Natural killer cell treated with Interleukin-12 subunit alpha and Interleukin-12 subunit beta and Interleukin-15 and Interleukin-18, amount 100 ng/mL, for 72 hours (primary cell): ENCODE measurements at places on chromosomes 6 and 20. TPM values are rescaled to one million over a fixed set of nuclear protein-coding genes. Genes with fewer than 3 reads are reported as not detected.

DNA sequence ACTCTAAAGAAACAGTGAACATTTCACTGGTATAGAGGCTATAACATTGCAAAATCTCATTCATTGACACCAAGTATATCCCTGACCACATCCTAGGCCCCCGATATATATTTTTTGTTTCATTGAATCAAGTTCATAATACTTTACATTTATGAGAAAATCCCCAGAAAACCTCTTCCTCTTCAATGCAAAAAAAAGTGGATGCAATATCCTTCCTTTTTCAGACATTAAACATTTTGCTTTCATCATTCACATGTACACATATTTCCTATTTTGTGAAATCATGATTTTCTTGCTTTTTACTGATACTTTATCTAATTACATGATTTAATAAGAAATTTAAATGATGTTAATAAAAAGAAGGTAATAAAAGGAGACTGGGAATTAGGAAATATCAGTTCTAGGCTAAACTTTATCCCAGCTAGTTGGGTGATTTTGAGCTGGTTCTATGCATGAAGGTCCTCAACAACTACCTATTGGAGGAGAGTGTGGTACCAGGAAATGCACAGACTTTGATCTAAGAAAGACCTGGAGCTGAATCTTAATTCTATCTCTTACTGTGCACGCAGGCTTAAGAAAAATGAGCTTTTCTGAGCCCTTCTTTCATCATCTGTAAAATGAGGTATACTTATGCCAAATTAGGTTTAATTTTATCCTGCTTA is 4.9 kb downstream of the SYNE1 start:
- no peaks in the 10 kb centered on the region for H3K36me3 ChIP-seq
- H3K27ac ChIP-seq = peak overlapping the region; percentile 77
- no peak overlapping the region for H3K4me3 ChIP-seq

GRCh38 chr20:22305381-22305780 is 279.0 kb downstream of the FOXA2 start:
- H3K4me1 ChIP-seq = no peaks in the 10 kb centered on the region
- H3K36me3 ChIP-seq = no peaks in the 10 kb centered on the region
- no peak for DNase-seq
- H3K27ac ChIP-seq = no peak overlapping the region

DNA sequence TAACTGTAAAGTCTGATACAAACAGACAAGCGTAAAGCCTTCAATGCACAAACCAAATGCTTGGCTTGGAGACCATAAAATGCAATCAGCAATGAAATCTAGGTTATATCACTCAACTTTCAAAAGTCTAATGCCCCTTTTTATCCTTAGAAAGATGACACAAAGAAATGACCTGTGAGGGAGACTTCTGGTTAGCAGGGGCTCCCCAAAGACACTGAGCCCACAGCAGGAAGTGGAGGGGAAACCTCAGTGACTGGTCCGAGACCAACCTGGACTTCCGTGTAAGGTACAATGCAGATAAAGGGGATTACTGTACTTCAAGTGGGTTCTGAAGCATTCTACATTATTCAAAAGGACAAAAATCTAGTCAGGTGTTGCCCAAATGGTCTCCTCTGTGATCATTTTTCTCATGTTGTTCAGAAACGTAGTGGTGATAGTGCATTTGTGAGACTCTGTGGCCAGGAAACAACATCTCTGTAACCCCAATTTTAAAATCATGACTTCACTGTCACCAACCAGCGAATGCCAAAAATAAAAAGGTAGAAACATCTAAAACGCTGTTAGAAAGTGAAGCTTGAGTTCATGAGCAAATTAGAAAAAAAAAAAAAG is 88.2 kb downstream of the HIVEP2 start:
- H3K4me3 ChIP-seq = peak overlapping the region; percentile 81
- H3K36me3 ChIP-seq = peaks cover 18% of the 10 kb centered on the region
- peaks cover 71% of the 10 kb centered on the region for H3K4me1 ChIP-seq
- peak; percentile 79 for DNase-seq
- H3K27me3 ChIP-seq = no peaks in the 10 kb centered on the region

- H3K27me3 ChIP-seq = peaks cover 12% of the 10 kb centered on the region
- peaks cover 20% of the 10 kb centered on the region for H3K4me1 ChIP-seq
- no peak overlapping the region for H3K4me3 ChIP-seq
- no peak overlapping the region for H3K27ac ChIP-seq
- DNase-seq = peak; percentile 59
Measured at GRCh38 chr6:170093658-170094596, 197.0 kb downstream of the DLL1 start.

GRCh38 chr6:110831405-110831804 is 16.1 kb upstream of the CDK19 start:
- no peak overlapping the region for H3K4me3 ChIP-seq
- no peaks in the 10 kb centered on the region for H3K36me3 ChIP-seq
- H3K27ac ChIP-seq = no peak overlapping the region
- H3K4me1 ChIP-seq = no peaks in the 10 kb centered on the region

- DNase-seq = no peak
- H3K4me1 ChIP-seq = no peaks in the 10 kb centered on the region
- no peak overlapping the region for H3K4me3 ChIP-seq
- H3K27me3 ChIP-seq = no peaks in the 10 kb centered on the region
- H3K36me3 ChIP-seq = no peaks in the 10 kb centered on the region
Measured at GRCh38 chr20:50724851-50725723, 6.3 kb upstream of the PARD6B start.

DNA sequence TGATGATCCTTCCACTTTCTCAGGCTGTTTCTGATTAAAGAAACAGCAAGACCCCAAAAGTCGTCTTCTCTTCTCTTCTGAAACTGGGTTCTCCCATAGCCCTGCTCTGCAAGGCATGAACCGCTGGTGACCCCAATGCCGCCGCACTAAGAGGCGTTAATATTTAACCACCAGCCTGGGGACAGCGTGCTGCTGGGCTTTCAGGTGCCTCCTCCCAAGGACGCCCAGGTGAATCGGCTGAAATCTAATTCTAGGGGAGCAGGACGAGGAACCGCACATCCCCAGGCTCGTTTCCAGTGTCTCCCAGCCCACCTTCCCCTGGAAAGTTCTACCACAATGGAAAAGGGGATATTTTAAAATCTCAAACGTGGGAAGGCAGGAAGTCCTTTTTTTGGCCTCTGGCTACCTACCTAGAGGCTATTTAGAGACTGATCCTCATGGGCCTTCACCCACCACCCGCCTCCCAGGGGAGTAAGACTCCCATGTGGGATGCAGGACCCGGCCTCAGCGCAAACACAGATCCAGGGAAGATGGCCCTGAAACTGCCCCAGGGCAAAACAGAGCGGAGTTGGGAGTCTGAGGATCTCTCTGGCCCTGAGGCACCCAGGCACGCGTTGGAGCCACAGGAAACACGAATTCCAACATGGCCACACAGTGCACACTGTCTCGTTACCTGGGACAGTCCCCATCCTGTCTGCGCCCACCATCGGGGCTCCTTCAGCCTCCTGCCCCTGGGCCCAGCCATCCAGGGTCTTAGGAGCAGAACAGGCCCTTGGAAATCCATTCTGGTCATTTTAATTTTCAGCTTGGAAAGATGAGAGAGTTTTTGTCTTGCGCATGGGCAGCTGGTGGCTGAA is 56.2 kb downstream of the BMP7 start:
- no peaks in the 10 kb centered on the region for H3K36me3 ChIP-seq
- no peak overlapping the region for H3K4me3 ChIP-seq
- peak; percentile 15 for DNase-seq
- H3K4me1 ChIP-seq = peaks cover 6% of the 10 kb centered on the region
- peaks cover 16% of the 10 kb centered on the region for H3K27me3 ChIP-seq

DNA sequence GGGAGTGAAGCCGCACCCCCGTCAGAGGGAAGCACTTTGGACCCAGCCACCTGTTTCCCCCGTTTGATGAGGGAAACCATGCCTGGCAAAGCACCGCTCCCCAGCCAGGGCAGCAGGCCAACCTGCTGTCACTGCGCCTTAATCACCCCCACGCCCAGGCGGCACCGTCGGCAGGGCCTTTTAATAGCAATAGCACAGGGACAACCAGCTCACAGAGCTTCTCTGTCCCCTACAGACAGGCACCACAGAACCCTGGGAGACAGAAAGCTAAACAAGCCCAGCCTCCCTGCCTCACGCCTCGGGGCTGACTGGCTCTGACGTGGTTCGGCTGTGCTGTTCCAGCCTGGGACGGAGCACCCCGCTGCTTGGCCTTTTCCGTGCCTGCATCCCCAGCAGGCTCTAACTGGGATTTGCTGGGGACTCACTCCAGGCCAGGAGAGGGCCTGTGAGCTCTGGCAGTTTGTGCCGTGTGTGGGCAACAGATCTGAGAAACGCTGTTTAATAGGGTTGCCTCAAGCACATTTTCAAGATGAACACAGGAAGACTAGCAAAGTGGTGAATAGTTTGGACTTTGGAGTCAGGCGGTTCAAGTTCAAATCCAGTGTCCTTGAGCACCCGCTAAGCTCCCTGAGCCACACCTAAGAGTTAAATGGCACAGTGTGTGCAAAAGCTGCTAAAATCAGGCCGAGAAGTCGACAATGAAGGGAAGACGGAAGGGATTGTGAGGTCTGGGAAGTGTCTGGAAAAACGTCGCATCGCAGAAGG is 223.8 kb downstream of the NRN1 start:
- H3K4me1 ChIP-seq = no peaks in the 10 kb centered on the region
- no peak for DNase-seq
- no peak overlapping the region for H3K27ac ChIP-seq
- no peak overlapping the region for H3K4me3 ChIP-seq

- no peak for DNase-seq
- H3K36me3 ChIP-seq = no peaks in the 10 kb centered on the region
- peaks cover 8% of the 10 kb centered on the region for H3K27me3 ChIP-seq
- peaks cover 20% of the 10 kb centered on the region for H3K4me1 ChIP-seq
- no peak overlapping the region for H3K27ac ChIP-seq
Measured at GRCh38 chr6:166463359-166464067, 80.8 kb upstream of the MPC1 start.

GRCh38 chr6:147283460-147283859 is 79.2 kb downstream of the STXBP5 start:
- H3K27me3 ChIP-seq = no peaks in the 10 kb centered on the region
- peaks cover 59% of the 10 kb centered on the region for H3K4me1 ChIP-seq
- peak overlapping the region; percentile 25 for H3K4me3 ChIP-seq
- no peak for DNase-seq
- H3K27ac ChIP-seq = peak overlapping the region; percentile 92

GRCh38 chr6:3847521-3847920 is 1.7 kb upstream of the FAM50B start:
- H3K4me1 ChIP-seq = peaks cover 15% of the 10 kb centered on the region
- no peaks in the 10 kb centered on the region for H3K36me3 ChIP-seq
- peak overlapping the region; percentile 80 for H3K4me3 ChIP-seq

DNA sequence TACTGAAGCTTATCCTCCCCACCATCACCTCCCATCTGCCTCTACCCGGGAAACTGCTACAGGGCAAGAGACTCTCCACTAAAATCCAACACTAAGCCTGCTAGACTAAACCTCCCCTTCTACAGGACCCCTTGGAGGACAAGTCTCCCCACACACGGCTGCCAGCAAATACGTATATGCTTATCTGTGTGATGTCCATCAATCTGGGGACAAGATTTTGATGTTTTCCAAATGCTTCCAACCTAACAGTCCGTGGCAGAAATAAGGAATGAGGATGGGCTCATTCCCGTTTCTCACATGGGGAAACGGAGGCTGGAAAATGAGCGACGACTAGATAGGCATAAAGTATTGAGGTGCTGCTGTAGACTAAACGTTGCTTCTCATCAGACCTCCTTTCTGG is 1.8 kb downstream of the KCNK5 start:
- H3K27ac ChIP-seq = peak overlapping the region; percentile 0
- H3K27me3 ChIP-seq = peaks cover 11% of the 10 kb centered on the region
- peak overlapping the region; percentile 80 for H3K4me3 ChIP-seq
- peaks cover 21% of the 10 kb centered on the region for H3K4me1 ChIP-seq
- DNase-seq = peak; percentile 31

- H3K27me3 ChIP-seq = no peaks in the 10 kb centered on the region
- no peak overlapping the region for H3K27ac ChIP-seq
- H3K4me1 ChIP-seq = no peaks in the 10 kb centered on the region
- no peaks in the 10 kb centered on the region for H3K36me3 ChIP-seq
Measured at GRCh38 chr6:47144306-47144705, 102.2 kb upstream of the ADGRF1 start.

GRCh38 chr6:187210-187861 is 105.0 kb upstream of the DUSP22 start:
- H3K27ac ChIP-seq = peak overlapping the region; percentile 100
- H3K27me3 ChIP-seq = no peaks in the 10 kb centered on the region
- no peak for DNase-seq
- H3K36me3 ChIP-seq = no peaks in the 10 kb centered on the region

DNA sequence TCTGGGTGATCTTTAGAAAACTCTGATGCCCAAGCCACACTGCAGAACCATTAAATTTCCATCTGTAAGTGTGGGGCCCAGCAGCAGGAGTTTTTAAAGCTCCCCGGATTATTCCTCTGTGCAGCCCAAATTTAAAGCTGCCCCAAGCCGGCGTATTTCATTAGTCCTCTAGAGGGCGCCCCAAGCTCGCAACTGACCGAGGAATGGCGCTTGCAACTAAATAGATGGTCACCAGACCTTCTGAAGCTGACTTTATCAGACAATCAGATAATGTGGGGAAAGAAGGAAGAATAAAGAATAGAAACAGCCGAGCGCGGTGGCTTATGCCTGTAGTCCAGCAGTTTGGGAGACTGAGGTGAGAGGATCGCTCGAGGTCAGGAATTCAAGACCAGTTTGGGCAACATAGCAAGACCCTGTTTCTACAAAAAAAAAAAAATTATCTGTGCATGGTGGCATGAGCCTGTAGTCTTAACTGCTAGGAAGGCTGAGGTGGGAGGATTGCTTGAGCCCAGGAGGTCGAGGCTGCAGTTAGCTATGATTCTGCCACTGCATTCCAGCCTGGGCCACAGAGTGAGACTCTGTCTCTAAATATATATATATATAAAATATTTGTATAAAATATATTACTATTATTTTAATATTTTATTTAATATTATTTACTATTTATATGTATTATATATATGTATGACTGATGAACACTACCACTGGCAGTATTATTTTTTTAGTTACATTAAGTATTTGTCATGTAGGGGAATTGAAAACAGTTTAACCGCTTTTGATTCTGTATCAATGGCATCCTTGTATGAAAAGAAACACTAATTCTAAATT is 56.0 kb downstream of the OTOR start:
- peaks cover 3% of the 10 kb centered on the region for H3K4me1 ChIP-seq
- no peaks in the 10 kb centered on the region for H3K36me3 ChIP-seq
- DNase-seq = no peak
- no peak overlapping the region for H3K4me3 ChIP-seq
- H3K27ac ChIP-seq = no peak overlapping the region

DNA sequence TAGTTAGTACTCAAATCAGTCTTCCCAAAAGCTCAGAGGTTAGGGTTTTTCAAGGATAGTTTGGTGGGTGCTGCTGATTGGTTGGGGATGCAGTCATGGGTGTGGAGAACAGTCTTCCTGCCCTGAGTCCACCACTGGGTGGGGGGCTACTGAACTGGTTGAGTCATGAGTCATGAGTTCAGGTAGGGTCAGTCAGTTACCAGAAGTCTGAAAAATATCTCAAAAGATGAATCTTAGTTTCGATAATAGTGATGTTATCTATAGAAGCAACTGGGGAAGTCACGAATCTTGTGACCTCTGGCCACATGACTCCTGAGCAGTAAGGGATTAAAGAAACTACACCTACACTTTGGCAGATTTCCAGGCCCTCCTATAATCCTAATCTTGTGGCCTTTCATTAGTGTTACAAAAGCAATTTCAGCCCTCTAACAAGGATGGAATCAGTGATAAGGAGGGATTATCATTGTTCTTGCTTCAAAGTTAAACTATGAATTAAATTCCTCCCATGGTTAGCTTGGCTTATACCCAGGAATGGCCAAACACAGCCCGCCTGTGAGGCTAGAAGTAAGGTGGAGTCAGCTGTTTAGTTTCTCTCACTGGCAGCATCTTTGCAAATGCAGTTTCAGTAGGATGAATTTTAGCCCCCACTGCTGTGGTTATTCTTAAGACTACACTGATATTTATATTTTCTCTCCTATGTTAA is 33.3 kb upstream of the NKAIN2 start:
- no peaks in the 10 kb centered on the region for H3K27me3 ChIP-seq
- no peak overlapping the region for H3K27ac ChIP-seq
- no peaks in the 10 kb centered on the region for H3K36me3 ChIP-seq
- H3K4me3 ChIP-seq = no peak overlapping the region

RTEL1 gene
- total RNA-seq = 32.3 TPM
